ENCODE measurements at places on chromosomes 5 and 9. TPM values are rescaled to one million over a fixed set of nuclear protein-coding genes. Genes with fewer than 3 reads are reported as not detected.

SPAAR gene
- 0.18 TPM for total RNA-seq

DNA sequence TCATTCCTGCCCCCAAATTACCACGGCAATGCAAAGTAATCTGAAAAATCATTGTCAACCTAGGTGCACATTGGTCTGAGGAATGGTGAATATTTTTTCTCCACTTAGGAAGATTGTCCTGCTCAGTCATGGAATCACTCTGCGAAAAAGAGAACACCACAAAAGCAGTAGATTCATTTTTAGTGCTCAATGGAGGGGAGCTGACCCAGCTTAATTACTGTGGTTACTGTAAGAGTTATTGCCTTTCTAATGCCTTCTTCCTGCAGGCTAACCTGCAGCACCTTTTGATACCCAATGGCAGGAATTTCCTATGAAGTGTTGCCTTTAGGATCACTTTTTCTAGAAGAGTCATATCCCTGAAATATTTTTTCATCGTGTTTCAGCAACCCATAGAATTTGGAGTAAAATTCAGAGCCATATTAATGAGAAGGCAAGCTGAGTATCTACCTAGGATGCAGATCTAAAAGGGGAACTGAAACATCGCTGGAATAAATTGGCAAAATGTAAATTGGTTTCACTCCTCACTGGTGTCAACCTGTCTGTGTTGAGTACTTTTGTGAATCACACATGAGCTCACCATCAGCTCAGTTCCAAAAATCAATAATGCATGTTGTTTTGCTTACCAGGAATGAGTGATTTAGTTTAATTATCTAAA is 464.5 kb downstream of the CSNK1G3 start:
- H3K4me1 ChIP-seq, result no peaks in the 10 kb centered on the region
- no peak overlapping the region for H3K27ac ChIP-seq
- H3K27me3 ChIP-seq, result no peaks in the 10 kb centered on the region

PCSK1 gene
- total RNA-seq, result 0.48 TPM

DNA sequence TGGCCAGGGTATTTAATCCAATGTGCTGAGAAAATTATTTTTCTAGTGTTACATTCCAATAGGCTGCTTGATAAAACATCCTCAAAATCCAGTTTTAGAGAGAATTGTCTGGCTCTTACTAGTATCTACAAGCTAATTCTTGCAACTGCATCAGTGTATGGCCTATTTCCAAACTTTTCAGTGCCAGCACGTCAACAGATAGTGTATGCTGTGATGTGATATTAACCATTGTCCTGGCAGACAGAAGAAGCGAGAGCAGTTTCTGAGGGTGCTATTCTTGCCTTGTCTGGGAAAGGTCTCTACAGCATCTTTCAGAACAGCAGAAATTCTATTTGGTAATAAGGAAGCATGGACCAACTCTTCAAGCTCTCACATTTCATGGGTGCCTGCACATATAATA is 174.2 kb upstream of the CDH12 start:
- H3K27me3 ChIP-seq, result no peaks in the 10 kb centered on the region
- no peaks in the 10 kb centered on the region for H3K36me3 ChIP-seq
- no peak overlapping the region for H3K27ac ChIP-seq
- no peak for DNase-seq

DNA sequence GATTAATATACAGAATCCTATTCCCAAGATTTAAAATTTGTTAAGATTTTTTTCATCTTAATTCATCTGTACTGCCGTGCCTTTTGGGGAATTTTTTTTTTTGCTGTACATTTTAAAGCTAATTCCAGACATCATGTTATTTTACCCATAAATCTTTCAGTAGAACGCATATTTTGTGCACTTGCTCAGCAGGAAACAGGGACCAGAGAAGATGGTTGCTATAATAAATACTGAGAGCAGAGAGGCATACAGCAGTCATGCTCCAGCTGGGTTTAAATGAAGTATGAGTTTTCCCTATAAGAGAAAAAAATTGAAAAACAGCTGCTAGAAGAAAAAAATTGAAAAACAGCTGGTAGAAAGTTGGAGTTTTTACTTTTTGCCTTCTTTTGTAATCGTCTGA is 196.9 kb upstream of the PUM3 start:
- H3K27me3 ChIP-seq, result no peaks in the 10 kb centered on the region
- no peak overlapping the region for H3K27ac ChIP-seq
- H3K4me3 ChIP-seq, result no peak overlapping the region
- no peaks in the 10 kb centered on the region for H3K4me1 ChIP-seq

PTPRD gene
- 84.0 TPM for total RNA-seq

- no peaks in the 10 kb centered on the region for H3K36me3 ChIP-seq
- no peaks in the 10 kb centered on the region for H3K27me3 ChIP-seq
- no peak overlapping the region for H3K4me3 ChIP-seq
- H3K27ac ChIP-seq, result no peak overlapping the region
- DNase-seq, result peak; percentile 42
Measured at GRCh38 chr5:39650008-39650762, 225.4 kb upstream of the DAB2 start.

DNA sequence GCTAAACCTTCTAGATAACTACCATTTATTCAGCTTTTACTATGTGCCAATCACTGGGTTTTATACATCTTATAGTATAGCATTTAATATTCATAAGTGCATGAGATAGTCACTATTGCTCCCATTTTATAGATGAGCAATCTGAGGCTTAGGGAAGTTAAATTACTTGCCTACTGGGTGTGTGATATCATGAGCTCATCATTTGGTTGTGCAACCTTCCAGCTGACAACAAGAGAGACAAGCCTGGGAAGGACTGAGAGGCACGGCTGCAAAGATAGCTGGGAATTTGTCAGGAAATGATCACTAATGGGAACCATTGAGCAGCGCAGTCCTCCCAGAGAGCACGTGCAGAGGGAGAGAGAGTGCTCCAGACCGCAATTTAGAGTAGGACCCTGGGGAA is 481.6 kb upstream of the KIF2A start:
- H3K4me3 ChIP-seq, result no peak overlapping the region
- DNase-seq, result no peak
- no peaks in the 10 kb centered on the region for H3K4me1 ChIP-seq
- peaks cover 12% of the 10 kb centered on the region for H3K27me3 ChIP-seq
- no peaks in the 10 kb centered on the region for H3K36me3 ChIP-seq
- no peak overlapping the region for H3K27ac ChIP-seq

- H3K4me1 ChIP-seq, result no peaks in the 10 kb centered on the region
- no peaks in the 10 kb centered on the region for H3K36me3 ChIP-seq
- H3K4me3 ChIP-seq, result no peak overlapping the region
- no peaks in the 10 kb centered on the region for H3K27me3 ChIP-seq
- H3K27ac ChIP-seq, result no peak overlapping the region
Measured at GRCh38 chr5:5044247-5044840, 95.8 kb upstream of the ADAMTS16 start.

DNA sequence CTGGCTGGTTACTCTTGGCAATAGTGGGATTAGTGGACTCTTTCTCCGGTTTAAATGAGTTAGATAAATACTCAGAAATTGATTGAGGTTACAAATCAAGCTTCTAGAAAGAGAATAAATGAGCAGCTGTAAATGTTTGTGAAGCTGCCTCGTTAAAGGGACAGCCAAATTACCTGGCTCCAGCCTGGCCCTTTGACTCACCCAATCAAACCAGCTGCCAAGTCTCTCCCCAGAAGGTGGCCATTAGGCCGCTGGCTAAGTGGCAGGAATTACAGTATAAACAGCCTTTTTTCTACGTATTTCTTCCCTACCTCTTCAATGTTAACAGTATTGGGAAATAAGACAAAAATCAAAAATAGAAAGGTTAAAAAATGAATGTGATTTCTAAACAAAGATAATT is 46.0 kb upstream of the SRFBP1 start:
- H3K4me1 ChIP-seq, result no peaks in the 10 kb centered on the region
- no peak overlapping the region for H3K27ac ChIP-seq
- no peak overlapping the region for H3K4me3 ChIP-seq
- no peaks in the 10 kb centered on the region for H3K27me3 ChIP-seq
- no peaks in the 10 kb centered on the region for H3K36me3 ChIP-seq

C9orf152 gene
- total RNA-seq, result 0.07 TPM

PCDHB2 gene
- total RNA-seq, result 44.3 TPM

DNA sequence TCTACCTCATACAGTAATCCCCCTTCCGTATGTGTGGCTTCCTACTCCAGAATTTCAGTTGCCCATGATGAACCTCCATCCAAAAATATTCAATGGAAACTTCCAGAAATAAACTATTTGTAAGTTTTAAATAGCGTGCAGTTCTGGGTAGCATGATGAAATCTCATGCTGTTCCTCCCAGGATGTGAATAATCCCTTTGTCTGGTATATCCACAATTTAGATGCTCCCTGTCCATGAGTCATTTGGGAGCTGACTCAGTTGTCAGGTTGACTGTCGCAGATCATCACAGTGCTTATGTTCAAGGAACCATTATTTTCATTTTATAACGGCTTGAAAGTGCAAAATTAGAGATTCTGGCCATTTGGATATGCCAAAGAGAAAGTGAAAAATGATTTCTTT is 290.1 kb upstream of the CDH9 start:
- peak; percentile 86 for DNase-seq
- no peaks in the 10 kb centered on the region for H3K4me1 ChIP-seq
- peak overlapping the region; percentile 70 for H3K27ac ChIP-seq

TMEFF1 gene
- 14.8 TPM for total RNA-seq

CNOT8 gene
- total RNA-seq, result 40.1 TPM

GRCh38 chr5:9156282-9156681 is 389.6 kb downstream of the SEMA5A start:
- H3K27me3 ChIP-seq, result no peaks in the 10 kb centered on the region
- peak; percentile 29 for DNase-seq

IRGM gene
- total RNA-seq, result not detected

GRCh38 chr5:10509575-10509974 is 54.3 kb upstream of the ANKRD33B start:
- no peaks in the 10 kb centered on the region for H3K36me3 ChIP-seq
- no peaks in the 10 kb centered on the region for H3K27me3 ChIP-seq
- H3K4me3 ChIP-seq, result no peak overlapping the region

DNA sequence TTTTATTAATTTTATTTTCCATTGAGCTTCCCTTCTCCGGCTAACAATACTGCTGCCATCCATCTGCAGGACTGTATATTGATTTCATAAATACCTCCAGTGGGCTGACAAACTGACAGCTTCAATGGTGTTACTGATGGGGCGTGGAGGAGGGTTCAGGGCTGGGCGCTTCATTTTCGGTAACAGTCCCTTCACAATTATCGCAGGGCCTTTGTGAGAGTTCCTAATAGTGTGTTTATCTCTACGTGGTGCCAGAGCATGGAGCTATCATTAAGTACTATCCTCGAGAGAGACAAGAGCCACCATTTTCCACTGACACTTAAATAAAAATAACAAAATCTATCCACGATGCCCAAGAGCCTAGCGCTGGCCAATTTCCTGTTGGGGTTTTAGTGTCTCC is 307.0 kb upstream of the PANK3 start:
- H3K27ac ChIP-seq, result no peak overlapping the region
- no peaks in the 10 kb centered on the region for H3K36me3 ChIP-seq
- no peaks in the 10 kb centered on the region for H3K4me1 ChIP-seq
- no peak overlapping the region for H3K4me3 ChIP-seq
- no peak for DNase-seq

GRCh38 chr5:143601917-143602333 is 198.4 kb upstream of the NR3C1 start:
- no peaks in the 10 kb centered on the region for H3K36me3 ChIP-seq
- no peaks in the 10 kb centered on the region for H3K4me1 ChIP-seq
- no peak for DNase-seq
- H3K27me3 ChIP-seq, result no peaks in the 10 kb centered on the region
- no peak overlapping the region for H3K4me3 ChIP-seq

DNA sequence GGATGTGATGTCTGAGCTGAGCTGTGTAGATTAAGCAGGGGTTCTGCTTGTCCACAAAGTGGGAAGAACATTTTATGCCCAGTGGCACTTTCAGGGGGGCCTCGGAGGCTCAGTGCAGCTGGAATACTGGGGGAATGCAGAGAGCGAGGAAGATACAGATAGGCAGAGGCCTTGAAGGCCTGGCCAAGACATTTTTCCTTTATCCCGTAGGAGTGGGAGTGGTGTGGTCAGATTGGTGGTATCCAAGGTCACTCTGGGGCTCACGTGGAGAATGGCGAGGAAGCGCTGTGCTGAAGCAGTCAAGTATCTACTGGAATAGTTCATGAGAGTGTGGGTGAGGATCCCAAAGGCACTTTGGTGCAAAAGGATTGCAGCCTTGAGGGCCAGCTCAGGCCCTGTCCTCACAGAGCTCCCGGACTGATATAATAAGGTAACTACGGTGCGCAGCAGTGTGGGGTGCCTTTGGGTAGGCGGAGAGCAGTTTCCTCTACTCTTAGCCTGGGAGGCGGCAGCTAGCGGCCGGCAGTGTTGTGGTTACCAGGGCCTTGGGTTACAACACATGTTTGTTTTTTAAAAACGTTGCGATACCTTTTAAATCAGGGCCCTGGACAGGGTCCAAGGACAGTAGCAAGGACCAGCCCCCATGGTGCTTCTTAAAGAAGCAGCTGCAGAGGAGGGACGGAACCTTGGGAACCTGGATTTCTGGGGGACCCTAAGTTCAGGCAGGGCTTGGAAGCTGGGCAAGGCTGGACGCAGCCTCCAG is 10.8 kb upstream of the CCDC69 start:
- DNase-seq, result peak; percentile 21
- H3K36me3 ChIP-seq, result no peaks in the 10 kb centered on the region
- H3K27me3 ChIP-seq, result peaks cover 21% of the 10 kb centered on the region
- H3K4me1 ChIP-seq, result no peaks in the 10 kb centered on the region
- no peak overlapping the region for H3K4me3 ChIP-seq
- H3K27ac ChIP-seq, result no peak overlapping the region

FAM78A gene
- total RNA-seq, result 0.73 TPM
